SHP77 treated with DMSO at 0.1 percent for 48 hours (cell line): ENCODE measurements at places on chromosomes 1 and 21.

DNA sequence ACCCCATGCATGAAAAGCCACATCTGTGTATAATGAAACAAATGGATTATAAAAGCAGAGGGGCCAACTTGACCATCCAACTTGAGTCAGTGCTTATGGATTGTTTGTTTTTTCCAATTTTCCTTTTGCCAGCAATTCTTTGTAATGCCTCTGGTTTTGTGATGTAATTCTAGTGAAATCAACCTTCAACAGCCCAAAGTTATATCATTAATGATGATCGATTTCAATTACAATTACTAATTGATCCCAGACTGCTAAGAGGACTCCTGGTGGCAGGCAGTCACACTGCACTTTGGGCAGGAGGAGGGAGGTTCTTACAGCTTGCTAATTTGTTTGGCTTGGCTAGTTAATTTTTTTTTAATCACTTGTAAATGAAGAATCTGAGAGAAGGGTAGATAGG lies 552.3 kb downstream of the NUF2 start:
- no peak for DNase-seq

GRCh38 chr21:38327984-38328383 lies 71.2 kb downstream of the KCNJ15 start:
- DNase-seq = no peak

DNA sequence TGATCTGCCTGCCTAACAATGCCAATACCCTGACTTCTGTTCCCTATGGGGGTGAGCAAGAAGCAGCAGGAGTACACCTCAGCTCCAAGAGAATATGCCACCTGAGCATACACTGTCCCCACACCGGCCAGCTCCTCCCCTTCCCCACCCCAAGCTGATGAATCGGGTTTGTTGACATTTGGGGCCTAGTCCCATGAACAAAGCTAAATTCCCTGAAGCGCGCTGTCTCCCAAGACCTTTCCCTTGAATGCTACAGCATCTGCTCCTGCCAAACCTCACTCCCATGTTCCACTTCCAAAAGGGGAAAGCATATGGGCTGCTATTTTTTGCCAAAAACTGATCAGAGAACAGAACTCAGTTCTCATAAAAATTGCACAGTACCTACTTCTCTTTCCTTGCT lies 220.4 kb upstream of the CAMK1G start:
- DNase-seq = no peak

GRCh38 chr1:115240297-115240696 lies 97.8 kb downstream of the NGF start:
- no peak for DNase-seq

DNA sequence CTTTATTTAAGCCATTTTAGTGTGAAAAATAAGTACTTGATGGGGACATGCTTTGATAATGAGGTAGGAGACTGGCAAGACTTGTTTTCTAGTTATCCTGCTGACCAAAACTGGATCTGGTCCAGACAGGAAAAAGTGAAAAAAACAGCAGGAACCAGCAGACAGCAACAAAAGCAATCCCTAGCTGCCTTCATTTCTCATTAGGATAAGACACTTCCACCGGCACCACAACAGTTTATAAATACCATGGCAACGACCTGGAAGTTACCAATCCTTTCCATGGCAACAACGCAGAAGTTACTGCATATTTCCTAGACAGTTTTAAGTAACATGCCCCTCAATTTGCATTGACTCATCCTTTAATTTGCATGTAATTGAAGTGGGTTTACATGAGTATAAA lies 993.8 kb upstream of the NCAM2 start:
- DNase-seq = no peak

DNA sequence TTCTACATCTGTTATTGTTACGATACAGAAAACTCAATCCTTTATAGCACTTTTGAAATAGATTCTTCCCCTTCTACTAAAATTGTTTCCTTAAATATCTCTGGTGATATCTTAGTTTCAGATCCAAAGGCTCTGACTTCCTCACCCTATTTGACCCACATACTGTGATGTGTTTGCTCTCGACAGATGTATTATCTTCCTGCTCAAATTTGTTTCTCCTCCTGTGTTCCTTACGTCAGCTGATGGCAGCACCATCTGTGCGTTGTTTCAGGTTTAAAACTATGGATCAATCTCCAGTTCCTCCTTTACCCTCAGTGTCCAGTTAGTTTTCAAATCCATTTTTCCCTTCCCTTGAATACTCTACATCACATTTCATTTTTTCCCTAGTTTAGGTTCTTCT lies 274.4 kb downstream of the RYR2 start:
- DNase-seq = no peak

DNA sequence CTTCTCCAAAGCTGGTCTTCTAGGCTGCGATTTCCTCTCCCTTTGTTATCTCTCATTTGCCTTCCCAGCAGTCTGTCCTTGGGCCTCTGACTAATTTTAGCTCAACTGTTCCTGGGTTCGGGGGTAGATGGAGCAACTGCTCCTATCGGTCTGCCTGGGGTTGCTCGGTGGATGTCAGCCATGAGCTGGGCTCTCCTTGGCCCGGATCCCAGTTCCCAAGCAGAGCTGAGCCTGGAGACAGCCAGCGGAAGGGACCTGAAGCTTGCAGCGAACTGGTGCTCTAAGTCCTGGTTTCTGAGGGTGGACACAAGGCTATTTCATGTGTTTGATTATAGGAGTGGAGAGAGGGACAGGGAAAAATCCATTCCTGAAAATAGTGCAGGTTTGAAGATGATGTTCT lies 423.0 kb downstream of the RPS6KC1 start:
- no peak for DNase-seq

- DNase-seq = no peak
Measured at GRCh38 chr1:33346927-33347649, 26.2 kb upstream of the A3GALT2 start.

DNA sequence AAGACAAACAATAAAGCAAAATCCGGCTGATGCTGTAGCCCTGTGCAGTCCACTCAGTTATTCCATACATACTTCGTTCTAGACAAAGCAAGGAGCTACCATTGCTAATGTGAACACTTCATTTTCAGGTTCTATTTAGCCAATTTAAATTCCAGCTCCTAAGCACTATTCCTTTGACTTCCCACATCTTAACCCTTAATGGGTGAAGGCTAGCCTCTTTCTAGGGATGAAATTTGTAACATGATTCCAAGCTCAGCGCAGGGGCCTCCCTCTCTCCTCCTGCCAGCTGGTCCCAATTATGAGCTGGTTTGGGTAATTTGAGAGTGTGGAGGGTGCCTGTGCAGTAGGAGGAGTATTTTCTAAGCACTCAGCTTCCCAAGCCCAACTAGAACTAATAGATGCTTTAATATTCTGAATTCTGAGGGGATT lies 53.9 kb upstream of the PTGFRN start:
- peak; percentile 60 for DNase-seq

DNA sequence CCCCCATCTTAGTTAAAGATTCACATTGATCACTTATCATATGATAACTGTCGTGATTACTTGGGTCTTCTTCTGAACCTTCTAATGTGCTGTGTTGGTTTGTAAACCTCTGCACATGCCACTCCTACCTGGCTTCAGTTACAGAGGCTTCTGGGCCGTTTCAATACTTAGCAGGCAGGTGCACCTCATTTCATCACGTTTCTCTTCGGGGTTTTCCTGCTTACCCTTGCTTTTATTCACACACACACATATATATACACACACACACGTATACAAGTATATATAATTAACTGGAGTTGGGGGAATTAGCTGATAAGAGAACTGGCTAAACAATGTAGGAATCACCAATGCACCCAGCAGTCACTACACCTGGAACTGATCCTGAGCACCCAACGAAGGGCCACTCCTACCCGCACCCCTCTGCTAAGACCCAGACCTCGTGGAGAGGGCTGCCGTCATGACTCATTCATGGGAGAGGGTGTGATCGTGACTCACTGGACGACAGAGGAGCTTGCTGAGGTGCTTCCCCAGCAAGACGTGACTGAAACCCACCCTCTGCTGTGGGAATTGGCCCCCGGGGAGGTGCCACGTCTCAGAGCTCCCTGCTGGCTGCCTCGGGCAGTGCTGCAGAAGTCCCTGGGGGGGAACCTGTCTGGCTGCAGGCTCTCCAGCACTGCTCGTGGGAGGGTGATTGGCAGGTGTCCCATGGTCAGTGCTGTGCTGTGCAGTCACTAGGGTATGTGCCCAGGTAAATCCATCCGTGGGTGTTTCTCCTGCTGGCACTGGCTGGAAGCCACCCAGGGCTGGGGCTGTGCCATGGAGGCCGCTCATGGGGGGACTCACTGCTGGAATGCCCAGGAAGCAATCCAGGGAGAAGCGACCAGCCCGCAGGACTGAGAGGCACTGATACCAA lies 166.6 kb downstream of the DYRK1A start:
- no peak for DNase-seq

- DNase-seq = no peak
Measured at GRCh38 chr1:156584813-156585212, 5.3 kb downstream of the TTC24 start.

DNA sequence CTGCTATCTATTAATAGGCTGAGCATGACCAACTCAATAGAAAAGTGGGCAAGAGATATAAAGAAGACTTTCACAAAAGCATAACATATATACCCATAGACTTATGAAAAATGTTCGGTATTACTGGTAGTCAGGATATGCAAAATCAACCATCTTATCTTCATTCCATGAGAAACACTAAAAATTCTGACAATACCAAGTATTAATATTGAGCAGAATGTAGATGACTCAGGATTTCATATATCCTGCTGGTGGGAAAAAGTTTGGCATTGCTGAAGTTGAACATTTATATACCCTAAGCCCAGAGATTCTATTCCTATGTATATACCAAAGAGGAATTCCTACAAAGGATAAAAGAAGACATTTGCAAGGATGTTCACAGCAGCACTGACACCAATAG lies 138.3 kb downstream of the CLEC20A start:
- DNase-seq = no peak

DNA sequence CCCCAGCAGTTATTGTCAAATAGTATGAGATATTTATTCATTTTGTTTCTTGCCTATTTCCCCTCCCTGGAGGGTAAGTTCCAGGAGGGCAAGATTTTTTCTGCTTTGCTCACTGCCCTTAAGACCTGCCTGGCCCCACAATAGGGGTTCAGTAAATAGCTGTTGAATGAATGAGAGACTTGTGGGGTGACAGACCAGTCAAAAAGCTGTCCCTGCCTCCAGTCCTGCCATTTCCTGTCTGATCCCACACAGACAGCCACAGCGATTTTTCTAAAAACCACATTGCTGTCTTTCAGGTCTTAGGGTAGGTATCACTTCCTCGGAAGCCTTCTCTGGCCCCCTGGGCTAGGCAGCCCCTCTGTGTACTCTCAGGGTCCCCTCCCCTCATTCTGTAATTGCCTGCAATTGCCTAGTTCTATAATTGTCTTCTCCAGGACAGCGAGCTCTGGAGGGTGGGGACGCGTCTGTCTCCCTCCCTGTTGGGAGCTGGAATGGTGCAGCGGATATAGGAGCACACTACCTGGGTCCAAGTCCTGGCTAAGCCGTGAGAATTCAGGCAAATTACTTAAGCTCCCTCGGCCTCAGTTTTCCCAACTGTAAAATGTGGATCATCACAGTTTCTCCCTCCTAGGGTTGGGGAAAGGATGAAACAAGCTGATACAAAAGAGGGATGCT lies 1.8 kb upstream of the EXTL1 start:
- DNase-seq = no peak

- DNase-seq = no peak
Measured at GRCh38 chr21:14273736-14274538, 58.0 kb downstream of the RBM11 start.
